ENCODE measurements at places on chromosomes 7 and 10. TPM values are rescaled to one million over a fixed set of nuclear protein-coding genes. Genes with fewer than 3 reads are reported as not detected.

DNA sequence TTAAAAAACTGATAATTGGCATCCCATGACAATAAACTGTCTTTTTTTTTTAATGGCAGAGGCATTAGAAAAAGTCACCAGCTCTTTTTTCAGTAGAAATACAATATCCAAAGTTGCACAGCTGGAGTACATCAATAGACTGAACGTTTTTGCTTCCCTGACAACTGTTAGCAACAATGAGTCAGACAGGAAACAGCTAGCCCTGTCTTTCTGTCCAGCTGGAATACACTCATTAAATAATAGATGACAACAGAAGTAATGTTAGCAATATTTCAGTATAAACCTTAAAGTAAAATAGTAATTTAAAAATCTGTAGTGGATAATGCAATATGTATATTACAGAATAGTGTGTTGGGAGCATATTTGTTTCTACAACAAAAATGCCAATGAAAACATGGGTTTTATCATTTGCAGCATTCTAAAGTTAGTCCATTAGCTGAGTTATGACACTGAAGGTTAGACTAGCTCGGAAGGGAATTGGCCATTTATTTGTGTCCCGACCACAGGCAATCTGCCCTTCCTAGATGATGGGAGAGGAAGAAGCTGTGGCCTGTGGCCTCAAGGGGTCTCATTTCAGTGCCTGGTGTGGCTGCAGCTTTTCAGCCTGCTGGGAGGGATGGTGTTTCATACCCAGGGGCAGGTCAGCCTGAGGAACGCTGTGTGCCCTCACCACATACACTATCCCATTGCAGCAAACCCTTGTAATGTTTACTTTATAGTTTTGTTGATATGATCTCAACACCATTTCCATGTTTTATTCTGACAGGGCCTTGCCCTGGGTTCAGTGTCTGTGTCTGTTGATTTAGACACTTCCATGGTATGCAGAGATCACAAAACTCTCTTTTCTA is 173.3 kb downstream of the SLC16A9 start:
- no peak overlapping the region for H3K4me3 ChIP-seq
- no peaks in the 10 kb centered on the region for H3K36me3 ChIP-seq
- H3K4me1 ChIP-seq = no peaks in the 10 kb centered on the region
- DNase-seq = no peak
- H3K27ac ChIP-seq = no peak overlapping the region
- H3K27me3 ChIP-seq = no peaks in the 10 kb centered on the region

DNA sequence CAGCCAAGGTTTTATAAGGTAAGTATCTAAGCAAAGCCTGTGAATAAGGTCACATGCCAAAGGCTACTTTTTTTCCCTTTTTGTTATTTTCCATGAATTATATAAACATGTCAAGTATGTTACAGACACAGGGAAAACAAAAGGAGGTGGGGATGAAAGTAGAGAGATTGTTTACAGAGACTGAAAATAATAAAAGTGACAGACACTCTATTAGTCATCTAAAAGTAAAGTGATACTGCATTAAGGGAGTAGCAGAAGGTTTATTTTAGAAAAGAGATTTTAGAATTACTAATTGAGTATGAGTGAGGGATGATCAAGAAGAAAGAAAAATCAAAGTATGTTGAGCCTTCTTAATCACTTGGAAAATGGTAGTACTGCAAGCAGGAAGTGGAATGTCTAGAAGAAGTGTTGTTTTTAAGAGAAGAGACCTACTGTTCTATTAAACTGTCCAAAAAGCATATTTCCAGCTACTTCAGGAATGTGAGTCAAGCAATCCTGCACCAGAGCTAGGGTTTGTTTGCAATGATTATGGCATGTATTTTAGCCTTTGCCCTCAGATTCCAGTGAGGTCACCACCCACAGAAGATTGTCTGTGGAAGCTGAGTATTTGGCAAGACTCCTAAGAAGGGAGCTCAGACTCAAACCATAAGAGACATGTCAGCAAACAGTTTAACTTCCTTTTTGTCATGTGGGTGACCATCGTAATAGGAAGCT is 177.9 kb upstream of the PLXDC2 start:
- H3K4me3 ChIP-seq = no peak overlapping the region
- no peaks in the 10 kb centered on the region for H3K27me3 ChIP-seq
- H3K4me1 ChIP-seq = no peaks in the 10 kb centered on the region
- H3K27ac ChIP-seq = no peak overlapping the region
- no peaks in the 10 kb centered on the region for H3K36me3 ChIP-seq

DNA sequence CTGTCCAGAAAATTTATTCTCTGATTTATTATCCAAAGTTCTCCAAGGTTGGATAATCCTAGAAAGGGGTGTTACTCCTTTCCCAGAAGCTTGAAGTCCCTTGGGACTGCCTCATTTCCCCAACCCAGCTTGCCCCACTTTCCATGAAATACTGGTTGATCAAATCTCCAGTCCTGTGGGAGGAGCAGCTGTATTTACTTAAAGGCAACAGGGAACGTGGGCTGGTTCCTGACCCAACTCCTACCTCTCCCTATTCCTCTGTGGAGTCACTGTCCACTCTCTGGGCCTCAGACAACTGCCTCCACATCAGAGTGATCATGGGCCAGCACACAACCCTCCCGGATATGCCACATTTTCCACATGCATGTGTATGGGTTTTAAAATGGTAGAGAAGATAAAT is 166.2 kb upstream of the PRR15 start:
- H3K4me3 ChIP-seq = no peak overlapping the region
- H3K36me3 ChIP-seq = no peaks in the 10 kb centered on the region
- no peaks in the 10 kb centered on the region for H3K4me1 ChIP-seq

DNA sequence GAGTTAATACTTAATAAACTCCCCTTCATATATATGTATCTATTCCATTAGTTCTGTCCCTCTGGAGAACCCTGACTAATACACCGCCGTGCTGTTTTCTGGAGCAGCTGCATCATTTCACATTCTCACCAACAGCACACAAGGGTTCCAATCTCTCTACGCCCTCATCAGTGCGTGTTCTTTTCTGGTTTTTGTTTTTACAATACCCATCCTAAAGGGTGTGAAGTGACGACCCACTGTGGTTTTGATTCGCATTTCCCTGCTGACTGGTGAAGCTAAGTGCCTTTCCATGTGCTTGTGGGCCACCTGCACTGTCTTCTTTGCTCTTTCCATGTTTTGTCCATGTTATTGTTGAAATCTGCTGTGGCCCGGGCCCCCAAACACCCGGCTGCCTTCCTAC is 11.0 kb upstream of the INSIG1 start:
- no peaks in the 10 kb centered on the region for H3K27me3 ChIP-seq
- no peaks in the 10 kb centered on the region for H3K36me3 ChIP-seq
- DNase-seq = no peak
- no peak overlapping the region for H3K4me3 ChIP-seq

DNA sequence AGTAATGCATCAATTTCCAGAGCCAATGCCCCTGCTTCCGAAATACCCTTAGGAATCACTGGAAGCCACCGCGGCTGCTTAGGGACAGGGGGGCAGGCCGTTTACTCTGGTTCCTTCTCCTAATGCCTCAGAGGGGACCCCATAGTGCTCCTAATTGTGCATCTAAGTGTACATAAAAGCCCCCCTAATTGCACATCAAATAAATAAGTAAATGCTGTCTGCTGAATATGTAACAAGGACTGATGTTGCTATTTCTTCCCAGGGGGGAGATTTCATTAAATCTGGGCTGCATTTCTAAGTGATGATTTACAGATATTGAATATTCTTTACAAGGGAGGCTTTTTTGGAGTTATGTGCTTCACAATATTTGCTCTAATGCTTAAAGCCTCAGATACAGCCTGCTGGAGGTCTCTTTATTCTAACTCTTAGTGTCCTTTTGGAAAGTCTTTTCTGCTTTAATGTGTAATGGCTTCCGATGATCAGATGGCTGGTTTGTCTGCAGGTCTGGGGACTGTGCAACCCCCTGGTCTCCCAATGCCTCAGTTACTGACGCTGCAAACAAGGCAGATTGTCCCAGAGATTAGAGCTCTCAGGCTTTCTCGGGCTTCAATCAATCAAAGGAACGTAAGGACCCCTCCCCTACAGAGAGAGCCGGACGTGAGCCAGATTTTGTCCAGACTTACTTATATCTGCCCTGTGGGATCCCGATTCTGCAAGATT is 143.0 kb downstream of the PRPF18 start:
- no peaks in the 10 kb centered on the region for H3K4me1 ChIP-seq
- no peak overlapping the region for H3K27ac ChIP-seq
- no peak for DNase-seq
- H3K36me3 ChIP-seq = no peaks in the 10 kb centered on the region
- H3K27me3 ChIP-seq = no peaks in the 10 kb centered on the region
- H3K4me3 ChIP-seq = no peak overlapping the region

GRCh38 chr7:148620749-148621359 is 30.3 kb downstream of the C7orf33 start:
- H3K4me3 ChIP-seq = no peak overlapping the region
- no peak overlapping the region for H3K27ac ChIP-seq
- DNase-seq = no peak
- no peaks in the 10 kb centered on the region for H3K27me3 ChIP-seq
- no peaks in the 10 kb centered on the region for H3K4me1 ChIP-seq

GRCh38 chr7:18457832-18458231 is 37.7 kb upstream of the HDAC9 start:
- peaks cover 15% of the 10 kb centered on the region for H3K4me1 ChIP-seq
- H3K27ac ChIP-seq = no peak overlapping the region
- H3K27me3 ChIP-seq = no peaks in the 10 kb centered on the region
- no peak overlapping the region for H3K4me3 ChIP-seq
- H3K36me3 ChIP-seq = no peaks in the 10 kb centered on the region

DNA sequence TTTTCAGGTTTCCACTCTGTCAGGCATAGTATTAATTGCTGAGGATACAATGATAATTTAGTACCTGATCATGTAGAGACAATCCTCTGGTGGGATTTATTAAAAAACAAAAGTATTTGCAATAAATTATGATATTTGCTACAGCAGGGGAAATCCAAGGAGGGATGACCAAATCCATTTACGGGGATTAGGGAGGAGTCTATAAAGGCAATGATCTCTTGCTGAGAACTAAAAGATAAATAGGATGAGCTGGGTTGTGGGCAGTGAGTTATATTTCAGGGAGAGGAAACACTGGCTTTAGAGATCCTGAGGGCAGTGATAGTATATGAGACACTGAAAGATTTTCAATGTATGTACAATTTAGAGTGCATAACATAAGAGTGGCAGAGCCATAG is 305.5 kb downstream of the GPR37 start:
- H3K27ac ChIP-seq = no peak overlapping the region
- no peak overlapping the region for H3K4me3 ChIP-seq
- no peaks in the 10 kb centered on the region for H3K36me3 ChIP-seq
- DNase-seq = no peak

DNA sequence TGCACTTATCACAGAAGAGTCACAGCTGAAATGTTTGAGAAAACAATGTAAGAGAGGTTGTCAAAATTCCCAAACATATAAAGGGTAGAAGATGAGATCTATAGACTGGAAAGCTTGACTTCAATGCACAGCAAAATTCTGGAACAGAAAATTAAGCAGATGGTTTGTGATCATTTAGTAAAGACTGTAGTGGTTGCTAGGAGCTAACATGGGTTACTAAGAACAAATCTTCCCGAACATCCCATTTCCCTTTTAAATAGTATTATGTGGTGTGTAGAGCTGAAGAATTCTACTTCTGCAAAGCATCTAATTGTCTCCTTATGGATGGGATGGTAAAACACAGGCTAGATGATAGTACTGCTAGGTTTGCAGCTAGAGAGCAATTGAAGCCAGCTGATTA is 312.3 kb downstream of the CAMK1D start:
- H3K27ac ChIP-seq = no peak overlapping the region
- no peak overlapping the region for H3K4me3 ChIP-seq
- no peak for DNase-seq
- no peaks in the 10 kb centered on the region for H3K4me1 ChIP-seq
- H3K36me3 ChIP-seq = peaks cover 13% of the 10 kb centered on the region
- no peaks in the 10 kb centered on the region for H3K27me3 ChIP-seq

GRCh38 chr10:102580230-102580629 is 64.0 kb upstream of the TRIM8 start:
- H3K4me1 ChIP-seq = no peaks in the 10 kb centered on the region
- H3K27me3 ChIP-seq = no peaks in the 10 kb centered on the region
- H3K4me3 ChIP-seq = no peak overlapping the region
- H3K27ac ChIP-seq = no peak overlapping the region
- DNase-seq = no peak

DNA sequence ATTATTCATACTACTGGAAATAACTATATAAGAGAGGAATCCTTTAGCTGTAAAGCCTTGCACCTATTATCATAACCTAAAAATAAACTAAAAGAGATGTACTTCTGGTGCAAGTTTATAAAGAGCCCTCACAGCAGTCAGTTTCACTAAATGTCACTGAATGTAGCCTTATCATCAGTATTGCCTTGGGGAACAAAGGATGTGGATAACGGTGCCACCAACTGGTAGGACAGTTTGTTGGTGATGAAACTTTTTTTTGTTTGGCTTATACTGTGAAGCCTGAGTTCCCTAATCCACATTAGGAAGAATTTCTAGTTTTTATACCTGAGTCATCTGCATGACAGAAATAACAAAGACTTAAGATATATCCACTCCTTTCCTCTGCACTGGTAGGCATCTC is 117.9 kb upstream of the COL1A2 start:
- H3K4me3 ChIP-seq = no peak overlapping the region
- H3K4me1 ChIP-seq = no peaks in the 10 kb centered on the region
- DNase-seq = peak; percentile 46
- no peaks in the 10 kb centered on the region for H3K27me3 ChIP-seq

DNA sequence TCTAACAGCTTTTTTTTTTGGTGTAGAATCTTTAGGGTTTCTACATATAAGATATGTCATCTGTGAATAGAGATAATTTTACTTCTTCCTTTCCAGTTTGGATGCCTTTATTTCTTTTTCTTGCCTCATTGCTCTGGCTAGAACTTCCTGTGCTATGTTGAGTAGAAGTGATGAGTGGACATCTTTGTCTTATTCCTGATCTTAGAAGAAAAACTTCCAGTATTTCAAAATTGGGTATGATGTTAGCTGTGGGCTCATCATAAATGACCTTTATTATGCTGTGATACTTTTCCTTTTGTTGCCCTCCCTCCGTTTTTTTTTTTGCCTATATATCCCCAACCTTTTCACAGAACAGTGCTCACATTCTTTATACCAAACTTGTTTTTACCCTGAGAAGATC is 8.8 kb downstream of the AGK start:
- H3K4me1 ChIP-seq = no peaks in the 10 kb centered on the region
- H3K27ac ChIP-seq = no peak overlapping the region
- DNase-seq = no peak

DNA sequence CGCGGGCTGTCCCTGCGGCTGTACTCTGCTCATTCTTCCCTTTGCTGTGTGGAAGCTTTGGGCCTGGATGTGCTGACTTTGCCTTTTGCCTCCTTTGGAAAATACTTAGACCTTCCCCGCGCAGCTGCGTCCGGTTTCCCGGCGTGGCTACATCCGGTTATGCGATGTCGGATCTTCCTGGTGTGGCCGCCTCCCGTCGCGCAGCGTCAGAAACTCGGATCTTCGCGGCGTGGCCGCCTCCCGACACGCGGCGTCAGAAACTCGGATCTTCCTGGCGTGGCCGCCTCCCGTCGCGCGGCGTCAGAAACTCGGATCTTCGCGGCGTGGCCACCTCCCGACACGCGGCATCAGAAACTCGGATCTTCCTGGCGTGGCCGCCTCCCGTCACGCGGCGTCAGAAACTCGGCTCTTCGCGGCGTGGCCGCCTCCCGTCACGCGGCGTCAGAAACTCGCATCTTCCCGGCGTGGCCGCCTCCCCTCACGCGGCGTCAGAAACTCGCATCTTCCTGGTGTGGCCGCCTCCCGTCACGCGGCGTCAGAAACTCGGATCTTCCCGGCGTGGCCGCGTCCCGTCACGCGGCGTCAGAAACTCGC is 50.2 kb upstream of the SUN1 start:
- H3K27me3 ChIP-seq = no peaks in the 10 kb centered on the region
- no peak for DNase-seq
- no peaks in the 10 kb centered on the region for H3K4me1 ChIP-seq
- H3K27ac ChIP-seq = no peak overlapping the region
- peaks cover 24% of the 10 kb centered on the region for H3K36me3 ChIP-seq
- H3K4me3 ChIP-seq = no peak overlapping the region

Gene ASB4
- not detected for total RNA-seq

Gene OR2A2
- not detected for total RNA-seq

Gene EPDR1
- total RNA-seq = not detected

All from B cell (primary cell).